Stimulated activated naive CD4-positive, alpha-beta T cell treated with Interleukin-2 at 50 U/mL for 16 hours (primary cell): ENCODE measurements at places on chromosomes 1 and 21.

- DNase-seq: no peak
Observed at GRCh38 chr1:201771466-201771865, 57.5 kb upstream of the IPO9 start.

DNA sequence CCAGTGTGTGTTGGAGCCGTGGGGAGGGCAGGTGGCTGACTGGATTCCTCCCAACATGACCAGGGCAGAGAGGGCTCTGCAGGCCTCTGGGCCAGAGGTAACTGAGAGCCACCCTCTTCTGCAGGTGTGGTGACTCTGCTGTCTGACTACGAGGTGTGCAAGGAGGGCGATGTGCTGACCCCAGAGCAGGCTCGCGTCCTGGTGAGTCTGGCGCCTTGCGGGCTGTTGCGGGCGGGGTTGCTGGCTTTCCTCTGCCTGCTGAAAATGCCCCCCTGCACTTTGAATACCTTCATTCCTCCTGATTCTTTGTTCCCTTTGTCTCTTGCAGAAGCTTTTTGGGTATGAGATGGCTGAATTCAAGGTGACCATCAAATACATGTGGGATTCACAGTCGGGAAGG is 6.7 kb downstream of the MRTO4 start:
- DNase-seq: no peak

- DNase-seq: no peak
Observed at GRCh38 chr1:154809436-154810413, 60.4 kb downstream of the KCNN3 start.

DNA sequence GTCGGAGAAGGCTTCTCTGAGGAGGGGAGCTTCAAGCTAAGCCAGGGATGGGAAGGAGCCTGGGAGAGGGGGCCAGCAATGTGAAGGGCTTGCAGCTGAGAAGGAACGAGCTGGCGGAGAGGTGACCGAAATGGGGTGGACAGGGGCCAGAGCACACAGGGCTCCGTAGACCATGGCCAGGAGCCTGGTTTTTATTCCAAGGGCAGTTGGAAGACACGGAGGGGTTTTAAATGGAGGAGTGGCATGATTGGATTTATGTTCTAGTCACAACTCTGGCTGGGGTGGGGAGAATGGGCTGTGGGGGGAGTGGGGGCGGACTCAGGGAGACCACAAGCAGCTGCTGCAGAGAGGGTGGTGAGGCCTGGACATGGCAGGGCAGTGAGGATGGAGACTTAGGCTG is 5.1 kb upstream of the EPS8L3 start:
- no peak for DNase-seq

GRCh38 chr1:121519042-121519755 is 334.4 kb downstream of the SRGAP2C start:
- peak; percentile 87 for DNase-seq

GRCh38 chr1:31717341-31717740 is 13.5 kb upstream of the COL16A1 start:
- DNase-seq: no peak

GRCh38 chr1:150555971-150556865 is 7.0 kb downstream of the ADAMTSL4 start:
- no peak for DNase-seq

GRCh38 chr1:89950703-89951102 is 44.2 kb upstream of the ZNF326 start:
- DNase-seq: no peak

DNA sequence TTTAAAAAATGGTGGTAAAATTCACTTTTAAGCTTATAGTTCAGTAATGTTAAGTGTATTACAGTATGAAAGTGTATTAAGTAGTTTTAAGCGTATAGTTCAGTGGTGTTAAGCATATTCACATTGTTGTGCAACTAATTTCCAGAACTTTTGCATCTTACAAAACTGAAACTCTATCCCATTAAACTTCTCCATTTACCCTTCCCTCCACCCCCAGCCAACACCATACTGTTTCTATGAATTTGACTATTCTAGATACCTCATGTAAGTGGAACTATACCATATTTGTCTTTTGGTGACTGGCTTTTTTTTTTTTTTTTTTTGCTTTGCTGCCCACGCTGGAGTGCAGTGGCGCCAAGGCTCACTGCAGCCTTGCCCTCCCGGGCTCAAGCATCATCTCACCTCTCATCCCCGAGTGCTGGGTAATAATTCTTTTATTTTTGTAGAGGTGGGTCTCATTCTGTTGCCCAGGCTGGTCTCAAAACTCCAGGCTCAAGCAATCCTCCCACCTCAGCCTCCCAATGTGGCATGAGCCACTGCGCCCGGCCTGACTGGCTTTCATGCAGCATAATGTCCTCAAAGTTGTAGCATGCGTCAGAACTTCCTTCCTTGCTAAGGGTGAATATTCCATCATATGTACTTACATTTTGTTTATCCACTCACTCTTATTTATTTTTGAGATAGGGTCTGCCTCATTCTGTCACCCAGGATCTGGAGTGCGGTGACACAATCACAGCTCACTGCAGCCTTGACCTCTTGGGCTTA is 45.1 kb upstream of the BMP8B start:
- no peak for DNase-seq

- DNase-seq: no peak
Observed at GRCh38 chr1:58931756-58932155, 147.9 kb upstream of the JUN start.

DNA sequence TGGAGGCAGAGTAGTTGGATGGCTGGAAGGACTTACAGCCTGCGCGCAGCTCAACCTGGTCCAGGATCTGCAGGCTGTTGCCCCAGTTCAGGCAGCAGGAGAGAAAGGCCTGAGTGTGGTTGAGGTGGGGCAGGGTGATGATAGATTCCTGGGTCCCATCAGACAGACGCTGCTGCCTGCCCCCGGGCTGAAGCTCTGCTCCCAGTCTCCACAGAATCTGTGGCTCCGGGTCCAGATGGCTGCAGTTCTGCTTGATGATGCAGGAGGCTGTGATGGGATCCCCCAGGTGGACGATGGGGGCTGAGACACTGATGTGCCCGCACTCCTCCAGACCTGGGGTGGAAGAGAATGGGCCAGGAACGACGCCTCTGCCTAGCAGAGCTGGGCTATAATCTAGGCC is 7.4 kb downstream of the CSF3R start:
- DNase-seq: no peak

DNA sequence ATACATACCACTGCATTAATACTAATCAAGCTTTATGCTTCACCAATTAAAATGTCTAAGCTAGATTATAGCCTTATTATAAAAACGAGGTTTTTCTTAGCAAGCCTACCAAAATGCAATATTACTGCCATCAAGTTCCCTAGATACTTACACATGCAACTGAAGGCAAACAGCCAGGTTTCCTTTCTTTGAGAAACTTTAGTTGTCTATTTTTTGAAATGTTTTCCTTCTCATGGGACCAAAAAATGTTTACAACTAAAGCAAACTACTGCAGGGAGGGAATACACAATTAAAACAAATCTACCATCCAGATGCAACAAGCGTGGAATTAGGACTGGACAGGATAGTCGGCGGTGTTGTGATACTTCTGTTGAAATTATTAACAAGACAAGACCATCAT is 1.3 kb downstream of the ZNF644 start:
- DNase-seq: no peak

GRCh38 chr1:193707271-193708021 is 521.0 kb upstream of the B3GALT2 start:
- DNase-seq: no peak

GRCh38 chr1:19484338-19484797 is 971 bp downstream of the CAPZB start:
- peak; percentile 10 for DNase-seq

DNA sequence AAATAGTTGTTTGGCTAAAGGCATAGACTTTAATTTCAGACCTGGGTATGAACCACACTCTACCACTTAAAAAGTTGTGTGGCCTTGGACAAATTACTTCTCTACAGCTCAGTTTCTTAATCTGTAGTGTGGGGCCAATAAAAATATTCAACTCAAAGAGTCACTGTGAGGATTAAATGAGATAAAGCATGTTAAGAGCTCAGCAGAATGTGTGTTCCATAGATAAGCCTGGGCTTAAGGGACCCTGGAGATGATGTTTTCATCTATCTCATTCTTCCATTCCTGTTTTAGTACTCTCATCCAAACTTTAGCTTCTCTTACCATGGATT is 17.7 kb downstream of the S100A10 start:
- DNase-seq: no peak

DNA sequence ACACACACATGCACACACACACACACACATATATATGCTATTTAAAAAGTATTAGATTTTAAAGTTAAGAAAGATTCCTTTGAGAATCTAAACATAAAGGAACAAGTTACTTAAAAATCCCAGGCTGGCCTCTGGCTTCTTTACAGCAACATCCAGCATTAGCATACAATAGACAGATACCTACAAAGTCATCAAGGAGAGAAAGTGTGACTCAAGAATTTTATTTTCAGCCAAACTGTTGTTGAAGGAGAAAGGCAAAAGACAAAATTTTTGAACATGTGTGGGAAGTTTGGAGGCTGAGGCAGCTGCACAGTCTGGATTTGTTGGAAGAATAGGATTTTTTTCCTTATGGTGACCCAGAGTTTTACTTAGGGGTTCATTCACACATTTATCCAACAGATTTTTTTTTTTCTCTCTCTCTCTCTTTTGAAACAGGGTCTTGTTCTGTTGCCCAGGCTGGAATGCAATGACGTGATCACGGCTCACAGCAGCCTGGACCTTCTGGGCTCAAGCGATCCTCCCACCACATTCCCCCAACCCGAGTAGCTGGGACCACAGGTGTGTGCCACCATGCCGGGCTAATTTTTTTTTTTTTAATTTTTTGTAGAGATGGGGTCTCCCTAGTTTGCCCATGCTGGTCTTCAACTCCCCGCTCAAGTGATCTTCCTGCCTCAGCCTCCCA is 24.0 kb upstream of the SPOCD1 start:
- DNase-seq: no peak

DNA sequence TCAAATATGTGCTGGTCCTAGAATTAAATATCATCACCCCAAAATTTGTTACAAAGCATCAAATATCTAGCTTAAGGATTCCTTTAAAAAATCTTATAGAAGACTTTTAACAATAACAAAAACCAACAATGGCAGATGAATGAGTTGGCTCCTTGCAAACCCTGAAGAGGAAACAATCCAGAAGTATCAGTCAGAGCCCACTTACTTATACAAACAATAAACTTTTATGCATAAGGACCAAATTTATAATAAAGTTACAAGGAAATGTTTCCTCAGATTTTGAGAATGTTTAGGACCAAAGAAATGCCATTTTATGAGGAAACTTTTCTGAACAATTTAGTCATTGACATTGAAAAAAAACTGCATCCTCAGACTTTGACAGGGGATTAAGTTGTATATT is 52.7 kb downstream of the LPAR3 start:
- DNase-seq: no peak

DNA sequence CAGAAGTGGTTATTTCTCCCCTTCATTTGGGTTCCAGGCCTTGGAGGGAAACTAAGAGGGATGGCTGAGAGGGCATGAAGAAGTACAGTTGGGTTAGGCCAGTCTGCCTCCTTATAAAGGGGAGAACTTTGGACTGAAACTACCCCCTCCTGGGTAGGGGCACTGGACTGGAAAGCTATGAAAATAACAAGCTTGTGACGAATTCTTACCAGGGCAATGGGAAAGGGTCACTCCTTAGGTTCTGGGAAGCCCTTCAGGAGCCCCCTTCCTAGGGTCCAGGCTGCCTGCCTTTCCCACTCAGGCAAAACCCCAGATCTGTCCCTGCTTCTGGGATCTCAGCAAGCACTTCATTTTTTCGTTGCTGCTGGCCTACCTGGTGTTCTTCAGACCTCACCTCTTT is 9.8 kb upstream of the P3R3URF start:
- no peak for DNase-seq

DNA sequence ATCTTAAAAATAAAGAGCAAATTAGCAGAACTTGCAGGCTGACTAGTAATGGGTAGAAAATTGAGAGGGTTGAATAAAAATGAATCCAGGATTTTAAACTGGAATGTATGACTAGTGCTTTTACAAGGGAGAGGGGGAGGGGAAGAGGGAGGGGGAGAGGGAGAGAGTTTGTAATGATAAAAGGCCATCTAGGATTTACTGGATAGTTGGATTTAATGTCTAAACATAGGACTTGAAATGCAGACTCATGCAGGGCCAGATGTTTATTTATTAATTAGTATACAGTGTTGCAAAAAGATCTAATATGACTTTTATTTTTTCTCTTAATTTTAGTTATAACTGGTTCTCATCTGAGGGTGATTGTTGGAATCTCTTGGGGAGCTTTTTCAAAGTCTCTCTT is 4.3 kb downstream of the ZNF326 start:
- DNase-seq: no peak

DNA sequence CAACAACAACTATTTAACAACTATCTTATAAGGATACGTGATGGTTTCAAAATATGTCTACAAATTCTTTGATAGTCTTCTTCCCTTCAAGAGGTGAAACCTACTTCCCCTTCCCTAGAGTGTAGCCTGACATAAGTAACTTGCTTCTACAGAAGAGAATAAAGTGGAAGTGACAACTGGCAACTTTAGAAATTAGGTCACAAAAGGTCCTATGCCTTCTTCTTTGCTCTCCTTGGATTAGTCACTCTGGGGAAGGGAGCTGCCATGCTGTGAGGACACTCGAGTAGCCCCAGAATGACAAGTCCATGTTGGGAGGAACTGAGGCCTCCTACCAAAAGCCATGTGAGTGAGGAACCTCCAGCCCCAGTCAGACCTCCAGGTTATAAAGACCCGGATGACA is 19.2 kb downstream of the EFCAB14 start:
- DNase-seq: no peak

GRCh38 chr1:159900086-159900680 is at the start of gene CFAP45:
Gene CFAP45 (minus strand): TSS chr1:159900165. CDS start chr1:159900098, 67 bp downstream.
- DNase-seq: no peak

DNA sequence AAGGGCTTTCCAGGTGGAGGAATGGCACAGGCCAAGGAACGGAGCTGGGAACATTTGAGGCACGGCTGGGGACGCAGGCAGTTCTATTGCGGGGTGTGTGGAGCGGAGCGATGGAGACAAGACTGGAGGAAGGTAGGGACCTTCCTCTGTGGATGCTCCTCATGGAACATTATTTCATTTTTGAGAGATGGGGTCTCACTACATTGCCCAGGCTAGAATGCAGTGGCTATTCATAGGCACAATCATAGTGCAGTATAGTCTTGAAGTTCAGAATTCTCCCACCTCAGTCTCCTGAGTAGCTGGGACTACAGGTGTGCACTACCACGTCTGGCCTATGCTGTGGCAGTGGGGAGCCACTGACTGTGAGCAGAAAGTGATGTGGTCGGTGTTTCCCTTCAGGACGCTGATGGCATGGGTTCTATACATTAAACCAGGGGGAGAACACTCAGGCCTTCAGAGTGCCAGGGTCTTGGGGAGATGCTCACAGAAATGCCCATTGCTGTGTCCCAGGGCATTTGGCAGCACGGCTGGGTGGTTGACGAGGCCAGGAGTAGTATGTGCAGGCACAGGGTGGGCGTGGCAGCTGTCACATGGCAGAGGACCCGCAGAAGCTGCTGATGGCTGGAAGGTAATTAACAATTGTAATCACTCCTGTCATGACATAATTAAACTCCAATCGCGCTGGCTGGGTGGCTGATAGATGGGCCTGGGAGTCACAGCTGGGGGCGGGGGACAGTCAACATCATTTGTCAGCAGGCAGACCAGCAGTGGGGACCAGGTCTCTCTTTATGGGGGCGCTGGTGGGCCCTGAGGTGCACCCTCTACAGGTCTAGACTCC is 40.8 kb upstream of the ACOT11 start:
- DNase-seq: no peak

- DNase-seq: peak; percentile 97
Observed at GRCh38 chr1:23800400-23801337, at the start of gene GALE. Gene GALE (minus strand): TSS chr1:23800754. CDS start chr1:23799007, 1,747 bp downstream.
